Stimulated activated CD8-positive, alpha-beta memory T cell treated with anti-CD3 and anti-CD28 coated beads, Interleukin-4, amount 100 ng/mL, for 1 hour (primary cell): ENCODE measurements at places on chromosomes 5 and 9.

DNA sequence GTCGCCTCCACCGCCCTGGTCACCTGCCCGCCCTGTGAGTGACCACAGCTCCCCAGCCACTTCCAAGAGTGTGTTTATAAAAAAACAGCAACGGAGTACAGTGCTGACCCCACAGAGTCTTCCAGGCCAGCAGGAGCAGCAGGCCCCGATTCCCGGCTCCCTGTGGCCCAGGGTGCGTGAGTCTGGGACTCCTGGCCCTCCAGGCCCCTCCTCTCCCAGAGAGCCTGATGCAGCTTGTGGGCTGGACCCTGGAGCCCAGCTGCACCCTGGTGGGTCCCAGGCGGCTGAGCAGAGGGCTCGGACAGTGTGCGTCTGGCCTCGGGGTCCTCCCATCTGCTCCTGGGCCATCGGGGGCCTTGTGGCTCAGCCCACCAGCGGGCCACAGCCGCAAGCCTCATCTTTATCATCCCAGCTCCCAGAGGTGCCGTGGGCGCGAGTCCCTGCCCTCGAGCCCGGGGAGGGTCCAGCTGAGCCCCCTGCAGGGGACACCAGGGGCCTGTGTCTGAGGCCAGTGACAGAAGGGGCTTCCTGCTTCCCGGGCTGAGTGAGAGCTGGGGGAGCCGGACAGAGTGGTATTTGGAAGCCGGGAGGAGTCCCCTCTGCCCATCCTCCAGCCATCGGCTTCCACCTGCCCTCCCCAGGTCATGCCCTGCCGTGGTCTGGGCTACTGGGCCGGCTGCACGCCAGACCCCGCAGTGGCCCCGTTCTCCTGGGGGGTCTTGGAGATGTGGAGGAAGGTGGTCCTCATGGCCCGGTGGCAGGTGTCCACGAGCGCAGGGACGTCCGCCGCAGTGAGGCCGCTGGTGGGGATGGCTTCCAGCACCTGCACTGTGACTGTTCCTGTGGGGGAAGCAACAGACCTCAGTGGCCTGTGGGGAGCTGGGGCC, 10.6 kb downstream of the EGFL7 start:
- DNase-seq, result no peak

DNA sequence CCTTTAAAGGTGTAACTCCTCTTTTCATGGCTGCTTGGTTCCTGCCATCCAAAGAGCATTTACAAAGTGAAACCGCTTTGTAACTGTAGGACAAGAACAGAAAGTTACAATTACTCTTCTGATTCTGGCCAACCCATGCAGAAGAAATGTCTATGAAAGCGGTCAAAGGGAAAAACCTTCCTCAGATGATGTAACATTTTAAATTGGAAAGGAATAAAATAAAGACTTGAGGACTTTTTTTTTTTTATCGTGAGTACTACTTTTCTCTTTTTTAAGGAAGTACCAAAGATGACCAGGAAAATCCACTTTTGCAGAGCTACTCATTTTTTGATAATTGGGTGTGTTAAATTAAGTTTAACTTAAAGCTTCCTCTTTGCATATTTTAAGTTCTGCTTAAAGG, 13.0 kb upstream of the C9orf72 start:
- DNase-seq, result no peak

GRCh38 chr5:177535125-177535524, 18.4 kb upstream of the DDX41 start:
- no peak for DNase-seq

DNA sequence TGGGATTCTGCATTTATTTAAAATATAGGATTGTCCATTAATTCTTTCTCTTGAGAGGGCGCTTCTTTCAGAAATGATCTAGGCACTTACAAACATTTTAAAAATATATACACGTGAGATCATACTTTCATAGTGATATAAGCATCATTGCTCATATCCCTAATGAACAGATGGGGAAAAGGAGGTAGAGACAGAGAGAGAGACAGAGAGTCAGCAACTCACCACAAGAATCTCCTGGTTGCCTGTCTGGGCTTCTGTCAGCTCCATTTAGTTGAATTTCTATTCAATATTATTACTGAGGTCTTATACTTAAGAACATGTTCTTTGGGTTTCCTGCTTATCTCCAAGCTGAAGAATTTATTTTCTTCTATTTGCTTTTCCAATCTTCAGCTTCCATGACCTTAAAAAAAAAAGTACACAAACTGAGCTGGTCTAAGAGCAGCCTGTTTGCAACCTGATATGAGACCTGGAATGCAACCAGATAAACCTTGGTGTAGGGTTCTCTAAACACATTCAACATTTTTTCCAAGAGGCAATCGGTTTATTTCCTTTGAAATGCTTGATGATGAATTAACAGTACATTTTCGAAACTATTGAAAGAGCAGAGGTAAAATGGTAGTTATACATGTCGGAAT, 51.6 kb upstream of the LIFR start:
- DNase-seq, result no peak

DNA sequence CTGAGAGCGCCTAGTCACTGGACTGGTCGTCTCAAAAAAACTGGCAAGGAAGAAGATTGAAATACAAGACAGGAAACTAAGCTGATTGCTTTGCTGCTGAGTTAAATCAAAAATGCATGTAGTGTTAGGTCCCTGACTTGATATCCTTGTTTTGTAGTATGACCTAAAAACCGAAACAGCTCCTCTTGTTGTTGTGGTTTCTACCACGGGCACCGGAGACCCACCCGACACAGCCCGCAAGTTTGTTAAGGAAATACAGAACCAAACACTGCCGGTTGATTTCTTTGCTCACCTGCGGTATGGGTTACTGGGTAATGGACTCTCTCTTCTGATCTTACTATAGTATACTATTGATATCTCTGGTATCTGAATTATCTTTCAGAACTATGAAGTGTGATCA, 4.3 kb downstream of the MTRR start:
- no peak for DNase-seq

GRCh38 chr9:94945197-94946144, 219.0 kb downstream of the AOPEP start:
- no peak for DNase-seq

GRCh38 chr9:20898885-20899554, 132.4 kb downstream of the HACD4 start:
- DNase-seq, result no peak
